Right ventricle myocardium superior (tissue), 1 donor: ENCODE measurements at places on chromosomes 6 and 20.

GRCh38 chr20:19828232-19828631 is 70.2 kb downstream of the RIN2 start:
- no peak for DNase-seq

DNA sequence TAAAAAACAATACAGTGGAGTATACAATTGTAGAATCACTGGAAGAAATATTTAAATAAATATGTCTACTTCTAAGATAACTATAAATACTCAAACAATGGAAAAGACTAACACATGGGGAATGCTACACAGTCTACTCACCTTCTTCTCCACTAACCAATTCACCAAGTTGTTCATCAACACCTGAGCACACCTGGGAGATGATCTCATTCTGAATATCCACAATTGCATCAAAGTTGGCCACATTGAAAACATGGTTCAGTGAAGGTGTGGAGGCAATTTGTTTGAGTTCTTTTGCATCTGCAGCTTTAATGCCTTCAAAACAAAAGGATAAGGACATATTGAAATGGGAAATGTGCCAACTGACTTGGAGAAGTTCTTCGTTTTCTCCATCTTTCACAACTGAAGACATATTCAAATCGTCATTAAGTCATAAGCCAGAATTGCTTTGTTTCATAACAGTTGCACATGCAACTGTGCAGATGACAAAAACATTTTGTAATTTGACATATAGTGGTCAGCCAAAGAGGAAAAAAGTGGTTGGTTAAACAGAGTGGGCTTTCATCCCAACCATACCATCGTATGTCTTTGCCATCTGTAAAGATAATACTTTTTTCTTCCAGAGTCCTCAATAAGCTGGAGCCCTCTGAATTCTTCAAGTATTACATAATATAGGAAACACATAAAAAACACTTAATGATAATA is 17.5 kb downstream of the COL12A1 start:
- DNase-seq, result no peak

DNA sequence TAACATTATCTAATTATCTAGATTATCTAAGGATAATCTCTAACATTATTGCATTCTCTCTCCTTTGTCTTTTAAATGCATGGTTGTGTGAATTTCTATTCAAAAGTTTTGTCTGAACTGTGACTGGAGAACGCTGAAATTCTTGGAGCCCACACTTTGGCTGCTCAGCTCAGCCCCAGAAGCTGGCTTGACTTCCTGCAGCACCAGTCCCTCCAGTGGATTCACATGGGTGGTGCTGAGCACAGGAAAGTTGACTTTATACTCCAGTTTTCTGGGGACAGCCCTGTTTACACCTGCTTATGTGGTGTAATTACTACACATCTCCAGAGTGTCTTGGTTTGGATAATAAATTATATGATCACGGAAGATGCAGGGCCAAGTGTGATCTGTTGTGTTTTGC is 255.1 kb upstream of the NOX3 start:
- no peak for DNase-seq

DNA sequence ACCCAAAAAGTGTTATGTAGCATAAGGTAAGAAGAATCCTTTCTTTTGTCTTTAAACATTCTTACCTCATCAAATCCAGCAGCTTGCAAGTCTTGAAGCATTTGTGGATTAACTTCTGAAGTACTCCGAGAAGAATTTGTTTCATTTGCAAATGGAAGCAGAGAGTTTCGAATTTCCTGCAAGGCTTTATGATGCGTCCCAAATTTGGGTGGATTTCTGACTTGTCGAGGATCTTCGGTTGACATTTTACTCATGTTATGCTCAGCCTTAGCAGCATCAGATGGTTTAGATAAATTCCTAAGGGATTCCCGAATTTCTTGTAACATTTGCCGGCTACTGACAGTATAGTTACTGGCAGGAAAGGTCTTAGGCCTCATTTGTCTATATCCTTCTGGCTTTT is 16.2 kb downstream of the LATS1 start:
- DNase-seq, result no peak

DNA sequence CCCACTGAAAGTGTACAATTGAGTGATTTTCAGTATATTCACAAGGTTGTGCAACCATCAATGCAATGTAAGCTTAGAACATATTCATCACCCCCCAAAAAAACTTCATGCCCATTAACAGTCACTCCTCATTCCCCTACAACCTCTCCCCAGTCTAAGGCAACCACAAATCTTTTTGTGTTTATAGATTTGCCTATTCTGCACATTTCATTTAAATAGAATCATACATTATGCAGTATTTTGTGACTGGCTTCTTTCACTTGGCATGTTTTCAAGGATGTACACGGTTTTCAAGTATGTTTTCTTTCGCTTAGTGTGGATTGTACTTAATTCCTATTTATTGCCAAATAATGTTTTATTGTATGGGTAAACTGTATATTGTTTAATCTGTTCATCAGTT is 329.3 kb upstream of the RNF24 start:
- DNase-seq, result no peak

DNA sequence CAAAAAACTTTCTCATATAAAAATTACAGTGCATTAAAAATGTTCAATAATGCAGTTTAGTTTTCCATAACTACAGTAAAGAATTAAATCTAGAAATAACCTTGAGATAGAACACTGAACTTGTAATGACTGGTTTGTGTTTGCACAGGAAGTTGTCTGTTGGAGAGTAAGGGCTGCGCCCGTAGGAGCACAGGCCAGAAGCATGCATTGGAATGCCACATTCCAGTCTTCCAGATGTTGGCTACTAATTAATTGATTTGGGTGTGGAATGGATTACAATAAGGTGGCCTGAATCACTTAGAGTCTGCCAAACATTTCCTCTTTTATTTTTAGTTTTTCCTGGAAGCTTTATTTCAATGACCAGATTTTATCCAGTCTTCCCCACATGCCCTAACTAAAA is 582.6 kb upstream of the MMS22L start:
- no peak for DNase-seq

DNA sequence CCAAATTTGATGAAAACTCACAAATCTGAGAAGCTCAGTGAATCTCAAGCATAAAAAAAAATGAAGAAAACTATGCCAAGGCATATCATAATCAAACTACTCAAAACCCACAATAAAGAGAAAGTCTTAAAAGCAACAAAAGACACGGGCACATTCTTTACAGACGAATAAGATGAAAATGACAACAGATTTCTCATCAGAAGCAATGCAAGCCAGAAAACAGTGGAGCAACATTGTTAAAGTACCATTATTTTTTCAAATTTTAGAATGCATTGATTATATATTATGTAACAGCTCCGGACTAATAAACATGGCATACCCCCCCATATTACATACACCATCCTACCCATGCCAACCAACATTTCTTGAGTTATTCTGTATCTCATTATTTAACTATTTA is 55.3 kb upstream of the INSM1 start:
- DNase-seq, result no peak

- no peak for DNase-seq
Measured at GRCh38 chr6:41646026-41646795, 7.9 kb downstream of the MDFI start.

DNA sequence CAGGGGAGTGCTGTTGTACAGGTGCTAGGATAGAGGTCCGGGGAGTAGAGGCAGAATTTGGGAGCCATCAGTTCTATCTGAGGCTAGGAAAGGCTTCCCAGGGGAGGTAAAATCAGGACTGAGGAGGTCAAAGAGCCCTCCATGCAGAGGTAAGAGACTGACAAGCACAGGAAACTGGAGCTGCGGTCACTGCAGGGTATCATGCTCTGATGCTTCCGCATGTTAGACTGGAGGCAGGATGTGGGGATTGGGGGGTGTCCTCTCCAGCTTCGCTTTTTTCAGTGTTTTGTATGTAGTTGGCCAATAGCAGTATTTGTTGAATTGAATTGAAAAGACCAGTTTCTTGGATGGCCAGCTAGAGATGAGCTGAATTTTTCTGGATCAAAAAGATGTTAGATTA is 87.8 kb downstream of the SLC22A3 start:
- no peak for DNase-seq
